ENCODE measurements at places on chromosomes 13 and 19.

- no peak for DNase-seq
Observed at GRCh38 chr13:111945086-111945485, 121.9 kb upstream of the SOX1 start.

- no peak for DNase-seq
Observed at GRCh38 chr19:19710506-19710905, 22.4 kb downstream of the ZNF14 start.

- DNase-seq, result no peak
Observed at GRCh38 chr19:13507053-13507611, 853 bp upstream of the CACNA1A start.

DNA sequence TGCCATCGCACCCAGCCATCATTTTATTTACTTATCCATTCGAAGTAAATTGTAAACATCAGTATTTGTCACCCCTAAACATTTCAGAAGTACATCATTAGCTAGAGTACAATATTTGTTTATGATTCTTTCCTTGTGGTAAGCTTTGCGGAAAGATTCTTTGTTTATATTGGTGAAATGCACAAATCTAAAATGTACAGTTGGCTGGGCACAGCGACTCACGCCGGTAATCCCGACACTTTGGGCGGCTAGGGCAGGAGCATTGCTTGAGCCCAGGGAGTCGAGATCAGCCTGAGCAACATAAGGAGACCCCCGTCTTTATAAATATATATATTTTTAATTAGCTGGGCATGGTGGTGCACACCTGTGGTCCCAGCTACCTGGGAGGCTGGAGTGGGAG is 10.1 kb downstream of the LGALS7B start:
- no peak for DNase-seq

DNA sequence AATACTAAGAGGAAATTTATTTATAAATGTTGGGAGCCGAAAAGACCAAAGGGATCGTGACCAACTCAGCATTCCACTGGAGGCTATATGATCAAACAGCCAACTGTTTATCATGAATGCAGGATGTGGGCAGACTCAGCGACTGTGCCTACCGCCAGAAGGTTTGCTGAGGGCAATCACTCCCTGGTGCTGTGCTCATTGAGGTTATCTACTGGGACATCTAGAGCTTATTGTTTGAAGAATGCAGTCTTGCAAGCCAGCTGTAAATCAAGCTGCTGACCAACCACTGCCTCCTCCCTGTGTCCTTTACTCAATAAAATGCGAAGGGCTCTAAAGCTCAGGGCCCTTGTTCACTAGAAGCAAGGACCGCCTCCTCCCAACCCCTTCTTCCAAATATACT is 8.5 kb upstream of the XPO4 start:
- DNase-seq, result no peak

GRCh38 chr13:86446311-86446710 is 647.1 kb upstream of the SLITRK6 start:
- no peak for DNase-seq

GRCh38 chr19:43467730-43468129 is 2.3 kb upstream of the LYPD3 start:
- no peak for DNase-seq

- DNase-seq, result no peak
Observed at GRCh38 chr13:39612023-39612637, 9.1 kb upstream of the LHFPL6 start.

- DNase-seq, result no peak
Observed at GRCh38 chr19:50563597-50563996, 4.6 kb downstream of the LRRC4B start.

- DNase-seq, result no peak
Observed at GRCh38 chr13:91185294-91185863, 162.1 kb upstream of the MIR17HG start.

GRCh38 chr13:50645092-50645491 is 198.4 kb downstream of the DLEU7 start:
- no peak for DNase-seq

GRCh38 chr13:48715977-48716376 is 62.2 kb downstream of the CYSLTR2 start:
- DNase-seq, result peak; percentile 3

GRCh38 chr19:54178581-54179261 is 5.8 kb upstream of the TMC4 start:
- DNase-seq, result no peak

DNA sequence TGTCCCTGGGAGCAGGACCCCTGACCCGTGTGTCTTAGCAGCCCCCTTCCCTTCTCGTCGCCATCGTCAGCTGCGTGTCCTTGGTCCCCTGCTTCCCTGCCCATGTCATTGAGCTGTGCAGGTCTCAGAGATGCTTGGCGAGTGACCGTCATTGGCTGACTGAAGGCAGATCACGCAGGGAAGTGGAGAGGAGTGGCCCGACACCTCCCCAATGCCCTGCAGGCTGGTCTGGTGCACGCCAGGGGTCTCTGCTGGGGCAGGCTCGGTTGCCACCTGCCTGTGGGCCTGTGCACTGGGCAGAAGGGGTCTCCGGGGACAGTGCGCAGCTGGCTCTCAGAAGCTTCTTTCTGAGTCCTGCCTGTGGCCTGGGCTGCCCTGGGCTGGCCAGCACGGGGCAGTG is 6.2 kb downstream of the GNA11 start:
- DNase-seq, result no peak

GRCh38 chr19:28326746-28327145 is 886.2 kb downstream of the UQCRFS1 start:
- no peak for DNase-seq

DNA sequence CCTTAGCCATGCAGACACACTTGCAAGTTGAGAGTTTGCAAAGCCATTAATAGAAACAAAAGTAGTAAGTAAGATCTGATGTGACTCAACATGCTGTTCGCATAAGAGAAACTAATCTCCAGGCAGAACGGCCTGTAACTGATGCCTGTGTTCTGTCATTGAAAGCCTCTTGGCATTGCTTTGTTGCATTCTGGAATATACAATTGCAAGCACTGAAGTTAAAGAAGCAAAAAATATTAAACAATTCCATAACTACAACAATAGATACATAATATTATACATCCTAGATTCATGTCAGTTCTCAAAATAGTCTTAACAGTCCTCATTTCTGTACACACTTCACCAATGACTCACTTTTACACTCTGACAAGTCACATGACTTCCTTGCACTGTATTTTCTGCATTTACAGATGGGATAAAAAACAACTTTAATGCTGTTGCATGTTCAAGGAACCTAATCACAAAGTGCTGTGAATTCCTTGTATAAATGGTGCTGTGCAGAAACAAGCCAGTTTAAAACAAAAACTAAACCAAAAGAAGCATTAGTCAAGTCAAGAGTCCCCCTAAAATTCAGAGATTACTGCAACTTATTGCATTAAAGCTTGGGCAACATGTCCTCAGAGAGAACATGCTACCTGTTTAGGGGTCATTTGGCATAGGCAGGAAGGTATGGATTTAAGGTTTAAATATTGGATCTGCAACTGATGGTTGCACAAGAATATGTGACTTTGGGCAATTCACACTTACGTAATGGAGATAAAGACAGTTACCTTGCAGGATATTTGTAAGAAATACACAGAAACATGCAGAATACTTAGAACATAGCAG is 79.5 kb upstream of the SERP2 start:
- no peak for DNase-seq

DNA sequence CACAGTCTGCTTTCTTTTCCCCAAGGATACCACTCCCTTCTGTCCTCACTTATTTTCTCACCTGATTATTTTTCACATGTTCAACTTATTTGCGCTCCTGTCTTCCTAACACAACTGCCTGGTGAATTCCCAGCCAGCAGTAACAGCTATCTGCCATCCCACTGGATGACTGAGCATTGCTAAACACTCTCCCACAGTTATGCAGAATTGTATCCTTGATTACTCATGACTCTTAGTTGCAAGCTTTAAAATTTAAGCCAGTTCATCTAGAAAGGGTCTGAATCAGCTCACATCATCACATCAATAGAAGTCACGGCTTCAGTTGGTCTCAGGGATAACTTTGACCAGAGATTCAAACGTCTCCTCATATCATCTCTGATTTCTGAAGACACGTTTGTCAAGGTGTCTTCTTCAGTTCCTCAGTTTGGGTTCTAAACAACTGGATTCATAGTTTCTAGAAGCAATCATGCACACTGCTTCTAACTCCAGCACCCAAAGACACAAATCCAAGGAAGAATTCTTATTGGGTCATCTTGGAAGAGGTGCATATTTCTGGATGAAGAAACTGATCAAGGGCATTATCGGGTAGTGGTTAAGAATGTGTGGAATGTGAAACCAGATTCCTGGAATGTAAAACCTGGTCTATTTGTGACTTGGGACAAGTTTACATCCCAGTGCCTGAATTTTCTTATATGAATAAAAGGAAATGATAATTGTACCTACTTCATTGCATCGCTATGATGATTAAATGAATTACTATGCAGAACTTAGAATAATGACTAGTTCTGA is 13.9 kb upstream of the DACH1 start:
- DNase-seq, result no peak

GRCh38 chr19:45526143-45526542 is 18.9 kb downstream of the VASP start:
- DNase-seq, result no peak
